NCI-H1436 treated with DMSO at 0.1 percent for 48 hours (cell line): ENCODE measurements at places on chromosomes 1 and 21.
A peak's percentile ranks its signal among the peaks of the same experiment; 100 is the strongest.

- DNase-seq, result no peak
Observed at GRCh38 chr1:85660541-85660940, 47.7 kb downstream of the ZNHIT6 start.

DNA sequence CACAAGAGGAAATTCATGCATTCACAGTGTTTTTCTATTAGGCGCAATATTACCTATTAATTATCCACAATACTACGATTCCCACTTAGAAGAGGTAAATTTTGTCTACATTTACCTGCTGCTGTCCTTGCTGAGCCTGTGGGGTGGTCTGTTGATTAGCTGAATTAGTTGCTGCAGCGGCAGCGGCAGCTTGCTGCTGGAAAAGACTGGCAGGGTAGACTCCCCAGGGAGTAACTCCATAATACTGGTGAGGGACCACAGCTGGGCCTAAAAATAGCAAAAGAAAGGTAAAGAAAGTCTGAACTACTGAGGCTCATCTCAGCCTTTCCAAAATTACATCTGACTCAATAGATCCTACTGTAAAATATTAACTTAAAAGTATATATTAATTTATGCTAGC is 66.0 kb upstream of the SDC3 start:
- DNase-seq, result no peak

- no peak for DNase-seq
Observed at GRCh38 chr1:197451381-197451780, 183.3 kb downstream of the CRB1 start.

- DNase-seq, result peak; percentile 57
Observed at GRCh38 chr1:244353551-244354091, 98.1 kb downstream of the ADSS2 start.

DNA sequence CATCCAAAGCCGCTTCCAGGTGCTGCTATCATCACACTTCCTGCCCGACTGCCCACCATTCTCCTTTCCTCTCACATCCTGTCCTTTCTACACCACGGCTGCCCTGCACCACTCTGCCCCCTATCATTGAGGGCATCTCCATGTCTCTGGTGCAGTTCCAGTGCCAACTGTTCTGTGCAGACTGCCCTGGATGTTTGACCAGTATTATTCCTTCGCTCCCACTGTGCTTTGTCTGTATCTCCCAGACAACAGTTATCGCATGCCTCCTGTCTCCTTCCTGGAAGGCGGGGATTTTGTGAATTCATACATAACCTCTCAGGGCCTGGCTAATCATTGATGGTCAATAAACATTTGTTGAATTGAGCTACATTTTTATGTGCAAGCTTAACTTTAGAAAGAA is 63.6 kb upstream of the GNG12 start:
- no peak for DNase-seq

GRCh38 chr1:117161887-117162286 is 40.3 kb upstream of the TRIM45 start:
- DNase-seq, result no peak
